Natural killer cell treated with Interleukin-12 subunit alpha and Interleukin-12 subunit beta and Interleukin-15 and Interleukin-18, amount 100 ng/mL, for 72 hours (primary cell): ENCODE measurements at places on chromosomes 4 and X. TPM values are rescaled to one million over a fixed set of nuclear protein-coding genes. Genes with fewer than 3 reads are reported as not detected.

GRCh38 chrX:124005228-124005627, 43.7 kb downstream of the STAG2 start:
- no peak for DNase-seq

DNA sequence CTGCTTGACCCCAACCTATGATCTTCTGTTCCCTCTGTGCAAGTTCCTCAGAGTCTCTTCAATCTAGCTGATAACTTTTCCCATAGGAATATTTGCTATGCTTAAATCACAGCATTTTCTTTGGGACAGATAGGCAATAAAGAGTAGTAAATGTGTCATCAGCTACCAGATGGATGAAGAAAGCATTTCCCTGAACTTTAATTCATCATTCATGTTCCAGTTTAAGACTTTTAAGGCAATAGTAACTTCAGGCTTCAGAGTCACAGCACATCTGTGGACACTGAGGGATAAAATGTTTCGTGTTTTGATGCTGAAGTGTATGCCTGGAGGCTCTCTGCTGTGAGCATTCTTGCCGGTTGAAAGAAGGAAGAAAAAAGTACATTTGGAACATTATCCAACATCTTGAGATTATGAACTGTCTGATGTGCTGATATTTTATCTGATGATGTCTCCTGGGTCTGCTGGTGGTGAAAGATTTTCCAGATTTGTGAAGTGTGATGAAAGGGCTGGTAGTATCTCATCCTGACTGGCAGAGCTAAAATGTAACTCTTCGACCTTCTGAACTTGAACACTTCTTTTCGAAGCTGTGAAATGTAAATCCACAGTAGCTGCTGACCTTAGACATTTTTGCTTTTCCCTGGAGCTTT, 133.7 kb downstream of the DCLK2 start:
- DNase-seq: no peak

GRCh38 chr4:179880756-179881155, 2362.4 kb upstream of the TENM3 start:
- DNase-seq: no peak

Gene ERVMER34-1
- not detected for total RNA-seq

DNA sequence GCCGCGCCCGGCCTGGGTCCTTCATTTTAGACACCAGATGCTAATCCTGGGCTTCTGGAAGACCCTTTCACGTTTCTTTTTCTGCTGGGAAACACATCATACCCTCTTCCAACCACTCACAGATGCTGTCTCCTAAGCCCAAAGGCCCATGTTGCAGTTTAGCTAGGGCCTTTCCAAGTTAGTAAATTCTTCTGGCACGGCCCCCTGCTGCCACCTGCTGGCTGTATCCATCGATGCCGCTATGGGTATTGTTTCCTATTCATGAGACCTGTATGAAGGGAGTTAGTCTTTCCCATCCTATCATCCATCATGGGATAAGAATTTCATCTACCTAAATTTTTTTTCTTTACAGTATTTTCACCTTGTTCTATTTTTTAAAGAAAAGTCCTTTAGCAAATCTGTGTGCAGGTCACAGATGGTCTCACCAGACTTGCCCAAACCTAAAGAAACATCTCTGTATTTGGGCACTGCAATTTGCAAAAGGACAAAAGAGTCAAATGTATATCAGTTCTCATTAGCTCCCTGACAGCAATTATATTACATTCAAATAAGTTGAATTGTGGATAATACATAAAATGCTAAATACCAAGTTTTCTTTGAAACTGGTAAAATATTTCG, 37.8 kb upstream of the SLC9A7 start:
- peak; percentile 73 for DNase-seq

DNA sequence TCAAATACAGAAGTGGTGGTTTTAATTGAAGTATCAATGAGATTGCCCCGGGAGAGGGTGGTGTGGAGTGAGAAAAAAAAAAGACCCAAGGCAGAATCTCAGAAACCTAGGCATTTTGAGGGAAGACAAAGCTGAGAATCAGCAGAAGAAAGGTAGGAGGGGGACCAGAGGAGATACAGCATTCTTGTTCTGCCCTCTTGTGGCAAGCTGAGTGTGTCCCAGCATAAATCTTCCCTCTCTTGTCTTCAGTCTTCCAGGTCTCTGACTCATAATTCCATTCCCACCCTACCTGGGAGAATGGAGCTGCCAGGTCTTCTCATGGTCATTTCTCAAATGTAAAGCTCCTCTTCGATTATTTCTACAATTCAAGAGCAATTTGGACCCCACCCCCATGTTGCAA, 32.7 kb upstream of the MAGED1 start:
- no peak for DNase-seq
